ENCODE measurements at places on chromosomes 1 and 21.

GRCh38 chr1:9404117-9404914, 111.6 kb downstream of the SPSB1 start:
- DNase-seq, result no peak

GRCh38 chr21:29904359-29905282, 35.2 kb downstream of the GRIK1 start:
- peak; percentile 31 for DNase-seq

GRCh38 chr1:232923739-232924386, 26.5 kb upstream of the NTPCR start:
- DNase-seq, result peak; percentile 36

DNA sequence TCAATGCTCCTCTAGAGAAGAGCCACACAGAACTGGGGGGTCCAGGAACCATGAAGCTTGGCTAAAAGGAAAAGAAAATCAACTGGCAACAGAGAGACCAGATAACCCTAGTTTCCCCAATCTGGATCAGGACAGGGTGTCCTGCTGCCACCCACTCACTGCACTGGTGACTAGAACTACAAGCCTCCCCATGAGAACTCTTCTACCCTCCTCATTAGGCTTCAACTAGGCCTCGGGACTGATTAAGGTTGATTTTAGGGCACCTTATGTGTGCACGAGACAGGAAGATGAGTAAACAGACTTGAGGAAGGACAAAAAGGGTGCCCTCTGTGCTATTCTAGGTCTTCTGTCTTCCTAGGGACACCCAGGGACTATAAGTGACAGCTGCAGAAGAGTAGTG, 2.3 kb upstream of the SF3B4 start:
- DNase-seq, result no peak

DNA sequence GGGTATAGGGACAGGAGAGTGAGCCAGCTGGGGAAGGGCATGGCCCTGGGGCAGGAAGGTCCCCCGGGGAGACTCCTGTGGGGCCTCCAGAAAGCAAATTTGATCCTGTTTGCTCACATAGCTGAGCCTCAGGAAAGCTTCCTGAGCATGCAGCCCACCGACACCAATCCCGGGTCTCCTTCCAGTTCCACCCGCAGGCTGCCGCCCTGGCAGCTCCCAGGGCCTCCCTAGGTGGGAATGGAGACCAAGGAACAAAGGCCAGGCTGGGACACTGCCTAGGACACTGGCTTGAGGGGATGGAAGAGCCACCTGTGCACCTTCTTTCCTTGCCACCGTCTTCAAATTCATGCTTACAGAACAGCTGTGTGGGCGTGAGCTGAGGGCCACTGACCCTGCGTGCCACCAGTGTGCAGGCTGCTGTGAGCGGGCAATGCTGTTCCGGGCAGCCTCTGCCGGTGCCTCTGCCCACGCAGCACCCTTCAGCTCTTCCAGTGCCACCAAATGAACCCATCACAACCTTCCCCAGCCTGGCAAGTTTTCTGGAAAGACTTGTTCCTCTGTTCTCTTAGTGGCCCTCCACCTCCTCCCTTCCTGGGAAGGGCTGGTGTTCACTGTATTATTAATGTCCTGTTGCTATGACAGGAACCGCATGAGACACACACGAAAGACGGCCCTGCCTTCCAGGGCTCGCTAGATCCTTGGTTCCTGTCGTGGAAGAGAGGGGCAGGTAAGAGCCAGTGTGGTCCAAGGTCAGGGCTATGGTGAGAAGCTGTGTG, 53.6 kb downstream of the ACBD3 start:
- DNase-seq, result peak; percentile 54

GRCh38 chr21:17532292-17532691, 19.4 kb downstream of the CXADR start:
- DNase-seq, result no peak
